Left ventricle myocardium inferior (tissue), 1 donor: ENCODE measurements at places on chromosomes 6 and 20. TPM values are rescaled to one million over a fixed set of nuclear protein-coding genes. Genes with fewer than 3 reads are reported as not detected.

- H3K27ac ChIP-seq: no peak overlapping the region
- peaks cover 8% of the 10 kb centered on the region for H3K4me1 ChIP-seq
- no peak for DNase-seq
- H3K27me3 ChIP-seq: no peaks in the 10 kb centered on the region
- no peaks in the 10 kb centered on the region for H3K36me3 ChIP-seq
- no peak overlapping the region for H3K4me3 ChIP-seq
Measured at GRCh38 chr6:75775219-75775618, 26.2 kb downstream of the MYO6 start.

GRCh38 chr6:47298475-47298874, 11.2 kb downstream of the TNFRSF21 start:
- H3K27ac ChIP-seq: no peak overlapping the region
- no peak overlapping the region for H3K4me3 ChIP-seq
- H3K27me3 ChIP-seq: peaks cover 41% of the 10 kb centered on the region
- DNase-seq: no peak
- H3K36me3 ChIP-seq: no peaks in the 10 kb centered on the region

EDEM2 gene
- total RNA-seq: 10.4 TPM

PLCB1 gene
- total RNA-seq: 6.0 TPM

- H3K27ac ChIP-seq: peak overlapping the region; percentile 84
- no peak overlapping the region for H3K4me3 ChIP-seq
- H3K27me3 ChIP-seq: no peaks in the 10 kb centered on the region
- H3K4me1 ChIP-seq: peaks cover 25% of the 10 kb centered on the region
- peak; percentile 58 for DNase-seq
- no peaks in the 10 kb centered on the region for H3K36me3 ChIP-seq
Measured at GRCh38 chr6:81834141-81834681, 81.7 kb upstream of the TENT5A start.

GRCh38 chr6:2231438-2231837, 14.0 kb downstream of the GMDS start:
- H3K36me3 ChIP-seq: no peaks in the 10 kb centered on the region
- H3K27ac ChIP-seq: no peak overlapping the region
- no peaks in the 10 kb centered on the region for H3K27me3 ChIP-seq
- no peak for DNase-seq
- H3K4me1 ChIP-seq: no peaks in the 10 kb centered on the region

DNA sequence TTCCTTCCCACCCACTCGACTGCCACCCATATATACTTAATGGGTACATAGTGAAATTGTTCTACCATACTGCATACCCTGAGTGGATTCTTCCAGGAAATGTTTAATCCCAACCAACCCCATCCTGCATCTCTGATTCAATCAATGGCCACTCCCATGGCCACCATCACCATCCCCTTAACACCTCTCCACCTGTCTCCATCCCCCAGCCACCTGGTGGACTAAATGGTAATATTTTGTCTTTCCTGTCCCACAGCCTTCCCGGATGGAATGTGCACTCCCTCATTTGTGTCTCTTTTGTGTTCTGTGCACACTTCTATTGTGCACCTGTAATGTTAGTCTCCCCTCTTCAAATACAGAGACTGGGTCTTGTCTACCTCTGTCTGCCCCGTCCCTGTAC, 259.9 kb downstream of the ALDH8A1 start:
- H3K27ac ChIP-seq: peak overlapping the region; percentile 86
- no peaks in the 10 kb centered on the region for H3K27me3 ChIP-seq
- H3K4me3 ChIP-seq: peak overlapping the region; percentile 50
- H3K36me3 ChIP-seq: no peaks in the 10 kb centered on the region
- peaks cover 27% of the 10 kb centered on the region for H3K4me1 ChIP-seq
- DNase-seq: no peak

PRSS16 gene
- 0.49 TPM for total RNA-seq

DNA sequence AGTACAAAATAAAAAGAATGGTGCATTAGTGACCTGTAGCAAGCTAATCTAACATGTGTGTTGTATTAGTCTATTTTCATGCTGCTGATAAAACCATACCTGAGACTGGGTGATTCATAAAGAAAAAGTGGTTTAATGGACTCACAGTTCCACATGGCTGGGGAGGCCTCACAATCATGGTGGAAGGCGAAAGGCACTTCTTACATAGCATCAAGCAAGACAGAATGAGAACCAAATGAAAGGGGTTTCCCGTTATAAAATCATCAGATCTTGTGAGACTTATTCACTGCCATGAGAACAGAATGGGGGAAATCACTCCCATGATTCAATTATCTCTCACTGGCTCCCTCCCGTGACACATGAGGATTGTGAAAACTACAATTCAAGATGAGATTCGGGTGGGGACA, 45.4 kb upstream of the AIG1 start:
- H3K27ac ChIP-seq: no peak overlapping the region
- DNase-seq: no peak
- H3K4me3 ChIP-seq: no peak overlapping the region
- H3K4me1 ChIP-seq: no peaks in the 10 kb centered on the region
- no peaks in the 10 kb centered on the region for H3K27me3 ChIP-seq

GRCh38 chr6:27593200-27593818, 120.4 kb upstream of the ZNF184 start:
- H3K27ac ChIP-seq: no peak overlapping the region
- no peaks in the 10 kb centered on the region for H3K4me1 ChIP-seq

ROMO1 gene
- total RNA-seq: 210 TPM

SLC35F1 gene
- 6.4 TPM for total RNA-seq

DEF6 gene
- 1.0 TPM for total RNA-seq

ULBP3 gene
- 0.99 TPM for total RNA-seq

DNA sequence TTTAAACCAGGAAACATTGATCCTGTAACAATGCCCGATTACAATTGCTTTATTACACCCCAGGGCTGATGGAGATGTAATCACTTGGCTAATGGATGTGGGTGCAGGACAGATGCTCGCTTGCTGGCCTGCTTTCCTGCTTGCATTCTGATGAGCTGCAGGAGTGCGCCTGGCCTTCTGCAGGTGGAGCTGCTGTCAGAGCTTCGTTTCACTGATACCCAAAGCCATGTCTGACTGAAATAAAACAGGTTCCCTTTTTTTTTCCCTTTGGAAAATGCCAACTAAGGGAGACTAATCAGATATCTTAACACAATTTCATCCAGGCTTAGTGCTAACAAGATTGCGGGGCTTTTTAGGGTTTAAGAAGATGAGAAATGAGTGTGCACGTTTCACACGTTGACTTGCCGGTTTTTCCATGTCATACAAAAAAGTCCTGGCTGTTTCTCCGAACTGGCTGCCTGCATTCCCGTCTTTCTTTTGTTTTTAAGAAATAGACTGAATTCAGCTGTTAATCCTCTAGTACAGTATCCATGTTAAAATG, 60.7 kb downstream of the VAPB start:
- no peak overlapping the region for H3K27ac ChIP-seq
- peaks cover 17% of the 10 kb centered on the region for H3K4me1 ChIP-seq
- H3K27me3 ChIP-seq: no peaks in the 10 kb centered on the region
- no peak for DNase-seq

GRCh38 chr6:33628401-33628964, 7.4 kb downstream of the ITPR3 start:
- H3K4me3 ChIP-seq: no peak overlapping the region
- H3K27me3 ChIP-seq: no peaks in the 10 kb centered on the region
- peaks cover 52% of the 10 kb centered on the region for H3K4me1 ChIP-seq
- H3K36me3 ChIP-seq: no peaks in the 10 kb centered on the region
- no peak for DNase-seq

MLN gene
- total RNA-seq: not detected

ALDH8A1 gene
- 0.08 TPM for total RNA-seq

DNA sequence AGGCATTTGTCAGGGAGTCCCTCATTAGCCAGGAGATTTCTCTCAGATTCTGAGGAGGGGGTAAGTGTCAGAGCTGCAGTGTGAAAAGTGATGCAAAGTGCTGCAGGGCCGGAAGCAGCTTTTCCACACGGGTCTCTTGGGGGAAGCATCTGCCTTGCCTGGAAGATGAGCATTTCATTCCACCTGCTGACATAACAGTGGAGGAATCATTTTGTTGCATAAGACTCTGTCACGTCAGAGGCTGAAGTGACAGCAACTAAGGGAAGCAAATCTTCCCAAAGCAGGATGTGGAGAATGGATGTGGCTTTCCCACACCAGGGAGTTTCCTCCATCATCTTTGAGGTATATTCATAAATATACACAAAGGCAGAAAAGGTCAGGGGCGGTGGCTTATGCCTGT, 22.8 kb downstream of the DCBLD1 start:
- no peaks in the 10 kb centered on the region for H3K27me3 ChIP-seq
- no peak overlapping the region for H3K4me3 ChIP-seq
- peaks cover 20% of the 10 kb centered on the region for H3K36me3 ChIP-seq
- no peak for DNase-seq
- H3K27ac ChIP-seq: no peak overlapping the region

DNA sequence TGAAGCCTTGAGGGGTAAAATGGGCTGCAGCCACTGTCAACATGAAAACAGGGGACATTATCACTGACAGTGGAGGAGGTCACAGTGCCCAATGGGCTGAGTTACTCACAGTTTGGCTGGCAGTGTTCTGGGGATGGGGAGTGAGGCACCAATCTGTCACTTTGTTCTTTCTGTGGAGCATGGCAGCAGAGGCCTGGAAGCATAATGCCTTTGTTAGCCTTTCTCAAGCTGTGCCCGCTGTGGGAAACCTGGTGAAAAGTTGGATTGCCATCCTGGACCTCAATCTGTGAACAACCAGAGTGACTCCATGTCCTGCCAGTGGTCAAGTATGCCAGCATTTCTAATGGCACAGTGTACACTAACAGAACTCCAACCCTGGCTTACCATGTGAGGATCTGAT, 143.6 kb downstream of the OR2B2 start:
- H3K36me3 ChIP-seq: no peaks in the 10 kb centered on the region
- peaks cover 93% of the 10 kb centered on the region for H3K27me3 ChIP-seq
- H3K4me3 ChIP-seq: no peak overlapping the region
- peaks cover 4% of the 10 kb centered on the region for H3K4me1 ChIP-seq
- no peak overlapping the region for H3K27ac ChIP-seq

GRCh38 chr6:7998103-7998725, 66.0 kb downstream of the BLOC1S5 start:
- H3K4me1 ChIP-seq: peaks cover 11% of the 10 kb centered on the region
- no peak for DNase-seq
- H3K4me3 ChIP-seq: no peak overlapping the region
- no peaks in the 10 kb centered on the region for H3K27me3 ChIP-seq
- no peaks in the 10 kb centered on the region for H3K36me3 ChIP-seq
- no peak overlapping the region for H3K27ac ChIP-seq

EHMT2 gene
- 15.6 TPM for total RNA-seq

CCR6 gene
- not detected for total RNA-seq

DNA sequence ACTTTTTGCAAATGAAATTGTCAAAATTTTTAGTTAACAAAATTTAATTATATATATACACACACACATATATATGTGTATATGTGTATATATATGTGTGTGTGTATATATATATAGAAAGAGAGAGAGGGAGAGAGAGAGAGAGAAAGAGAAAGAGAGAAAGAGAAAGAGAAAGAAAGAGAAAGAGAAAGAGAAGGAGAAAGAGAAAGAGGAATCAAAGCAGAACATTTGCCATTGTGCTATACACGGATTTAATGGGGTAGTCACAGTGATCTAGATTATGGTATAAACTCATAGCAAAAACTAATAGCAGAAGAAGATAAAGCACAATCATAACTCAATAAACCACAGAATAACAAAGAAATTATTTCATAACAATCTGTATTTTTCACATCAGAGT, 126.7 kb downstream of the DST start:
- H3K36me3 ChIP-seq: peaks cover 71% of the 10 kb centered on the region
- DNase-seq: no peak
- H3K27me3 ChIP-seq: no peaks in the 10 kb centered on the region
- peaks cover 81% of the 10 kb centered on the region for H3K4me1 ChIP-seq
- H3K27ac ChIP-seq: peak overlapping the region; percentile 84

PACRG gene
- total RNA-seq: 10.5 TPM

DNA sequence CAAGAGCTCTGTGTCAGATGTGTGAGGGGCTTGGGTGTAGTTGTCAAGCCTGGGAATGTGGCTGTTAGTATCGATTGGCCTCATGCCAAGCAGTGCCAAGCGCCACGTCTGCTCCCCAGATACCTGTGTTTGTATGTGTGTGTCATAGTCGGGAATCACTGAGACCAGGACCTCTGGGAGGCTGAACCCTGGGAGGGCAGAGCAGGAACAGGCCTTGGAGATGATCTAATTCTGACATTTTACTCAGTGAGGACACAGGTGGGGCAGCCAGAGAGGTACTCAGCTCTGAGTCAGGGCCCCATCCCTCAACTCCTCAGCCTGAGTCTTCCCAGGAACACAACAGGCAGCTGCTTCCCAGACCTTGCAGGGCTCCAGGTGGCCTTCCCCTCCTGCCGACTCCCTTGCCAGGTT, 51.2 kb upstream of the FANCE start:
- H3K36me3 ChIP-seq: no peaks in the 10 kb centered on the region
- no peak for DNase-seq
- no peak overlapping the region for H3K4me3 ChIP-seq
- H3K27ac ChIP-seq: no peak overlapping the region

DNA sequence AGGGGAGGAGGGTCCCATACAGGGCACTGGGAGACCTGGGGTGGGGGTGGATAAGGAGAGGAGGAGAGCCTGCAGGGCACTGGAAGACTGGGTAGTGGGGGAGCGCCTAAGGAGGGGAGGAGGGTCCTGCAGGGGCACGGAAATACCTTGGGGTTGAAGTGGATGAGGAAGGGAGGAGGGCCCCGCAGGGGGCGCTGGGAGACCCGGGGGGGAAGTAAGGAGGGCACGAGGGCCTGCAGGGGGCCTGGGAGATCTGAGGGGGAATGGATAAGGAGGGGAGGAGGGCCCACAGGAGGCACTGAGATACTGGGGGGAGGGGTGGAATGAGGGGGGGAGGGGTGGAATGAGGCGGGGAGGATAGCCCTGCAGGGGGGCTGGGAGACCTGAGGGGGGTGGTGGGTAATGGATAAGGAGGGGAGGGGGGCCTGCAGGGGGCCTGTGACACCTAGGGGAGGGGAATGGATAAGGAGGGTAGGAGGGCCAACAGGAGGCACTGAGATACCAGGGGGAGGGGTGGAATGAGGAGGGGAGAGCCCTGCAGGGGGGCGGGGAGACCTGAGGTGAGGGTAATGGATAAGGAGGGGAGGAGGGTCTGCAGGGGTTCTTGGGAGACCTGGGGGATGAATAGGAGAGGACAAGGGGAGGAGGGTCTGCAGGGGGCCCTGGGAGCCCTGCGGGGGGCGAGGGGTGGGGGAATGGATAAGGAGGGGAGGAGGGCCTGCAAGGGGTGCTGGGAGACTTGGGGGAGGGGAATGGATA, 567 bp upstream of the CTCFL start:
- H3K27ac ChIP-seq: no peak overlapping the region
- DNase-seq: no peak
- no peaks in the 10 kb centered on the region for H3K4me1 ChIP-seq
- no peaks in the 10 kb centered on the region for H3K36me3 ChIP-seq
- H3K27me3 ChIP-seq: peaks cover 17% of the 10 kb centered on the region

DNA sequence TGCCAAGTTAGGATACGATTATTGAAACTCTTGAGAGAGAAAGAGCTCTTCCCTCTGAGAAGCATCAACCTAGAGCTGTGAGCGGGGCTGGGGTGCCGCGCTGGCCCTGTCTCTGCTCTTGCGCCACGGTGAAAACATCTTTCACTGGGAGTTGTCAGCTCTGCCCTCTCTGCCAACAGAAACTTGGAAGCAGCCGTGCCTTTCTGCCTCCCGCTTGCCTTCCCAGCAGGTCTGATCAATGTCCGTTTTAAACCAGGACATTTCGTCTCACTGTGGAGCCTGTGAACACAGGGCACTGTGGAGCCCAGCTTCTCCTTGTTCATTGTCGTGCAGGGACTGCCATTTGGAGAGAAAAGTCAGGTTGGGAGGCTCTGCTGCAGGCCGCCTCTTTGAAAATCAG, 249.2 kb upstream of the PMEPA1 start:
- no peak for DNase-seq
- H3K27me3 ChIP-seq: peaks cover 3% of the 10 kb centered on the region
- H3K36me3 ChIP-seq: no peaks in the 10 kb centered on the region
- H3K4me3 ChIP-seq: no peak overlapping the region
